Femur (tissue), 1 donor: ENCODE measurements at places on chromosomes 6 and 20.
A peak's percentile ranks its signal among the peaks of the same experiment; 100 is the strongest.

DNA sequence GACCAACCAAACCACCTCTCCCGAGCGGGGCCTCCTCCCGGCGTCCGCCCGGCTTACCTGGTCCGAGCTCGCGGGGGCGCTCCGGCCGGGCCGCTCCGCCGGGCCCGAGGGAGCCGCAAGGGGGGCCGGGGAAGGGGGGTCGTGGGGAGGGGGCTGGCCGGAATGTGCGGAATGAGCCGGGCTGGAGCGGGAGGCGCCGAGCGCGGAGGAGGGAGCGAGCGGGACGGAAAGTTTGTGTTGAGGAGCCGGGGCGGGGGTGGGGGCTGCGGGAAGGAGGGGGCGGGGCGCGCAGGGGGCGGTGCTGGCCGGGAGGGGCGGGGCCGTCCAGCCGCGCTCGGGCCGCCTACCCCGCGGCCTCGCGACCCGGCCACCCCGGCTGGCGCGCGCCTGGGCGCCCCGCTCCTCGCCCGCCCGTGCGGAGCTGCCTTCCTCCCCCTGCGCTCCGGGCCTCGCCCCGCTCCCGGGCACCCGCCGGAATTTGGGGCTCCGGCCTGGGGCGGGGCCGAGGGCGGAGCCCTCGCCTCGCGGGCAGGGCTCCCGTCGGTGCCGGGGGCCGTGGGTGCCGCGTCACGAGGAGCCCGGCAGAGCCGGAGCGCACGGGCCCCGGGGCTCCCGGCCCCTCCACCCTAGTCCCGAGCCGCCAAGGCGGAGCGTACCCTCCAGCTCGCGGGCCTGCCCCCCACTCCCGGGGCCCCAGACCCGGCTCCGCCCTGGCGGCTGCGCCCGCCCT lies at the start of gene TEAD3:
Gene TEAD3, minus strand, starts transcription at position 239 of the 730 bp plus-strand sequence.
- peak; percentile 86 for DNase-seq

- peak; percentile 87 for DNase-seq
Measured at GRCh38 chr6:34056305-34057108, 89.4 kb downstream of the GRM4 start.

DNA sequence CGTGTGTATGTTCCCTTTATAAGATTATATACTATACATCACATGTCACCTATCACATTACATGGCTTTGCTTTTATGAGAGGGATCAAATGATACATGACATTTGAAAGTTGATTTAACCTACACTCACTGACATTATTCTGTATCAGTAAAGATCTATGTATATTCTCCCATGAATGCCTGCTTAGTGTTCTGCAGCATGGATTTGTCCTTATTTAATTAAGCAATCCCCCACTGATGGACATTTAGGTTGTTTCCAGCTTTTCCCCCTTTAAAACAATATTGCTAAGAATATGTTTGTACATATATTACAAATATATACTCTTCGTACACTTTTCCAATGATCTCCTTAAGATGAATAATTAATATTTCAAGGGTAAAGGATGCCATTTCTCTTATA lies 297.4 kb downstream of the TFAP2C start:
- no peak for DNase-seq

DNA sequence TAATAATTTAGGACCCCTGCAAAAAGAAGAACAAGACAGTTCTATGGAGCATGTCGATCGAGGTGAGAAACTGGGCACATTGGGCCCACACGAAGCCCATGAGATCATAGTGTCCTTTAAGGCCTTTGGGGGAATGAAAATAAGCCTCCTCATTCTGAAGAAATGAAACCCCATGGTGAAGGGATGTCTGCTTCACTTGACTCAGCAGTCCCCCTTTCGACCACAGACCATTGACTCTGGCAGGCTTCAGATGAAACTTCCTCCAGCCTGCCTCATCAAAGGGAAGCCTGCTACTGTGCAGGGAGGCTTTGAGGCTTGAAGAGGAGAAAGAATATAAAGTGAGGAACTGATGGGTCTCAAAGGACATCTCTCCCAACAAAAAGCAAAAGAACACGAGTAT lies 144.2 kb upstream of the FBXL4 start:
- DNase-seq, result no peak

DNA sequence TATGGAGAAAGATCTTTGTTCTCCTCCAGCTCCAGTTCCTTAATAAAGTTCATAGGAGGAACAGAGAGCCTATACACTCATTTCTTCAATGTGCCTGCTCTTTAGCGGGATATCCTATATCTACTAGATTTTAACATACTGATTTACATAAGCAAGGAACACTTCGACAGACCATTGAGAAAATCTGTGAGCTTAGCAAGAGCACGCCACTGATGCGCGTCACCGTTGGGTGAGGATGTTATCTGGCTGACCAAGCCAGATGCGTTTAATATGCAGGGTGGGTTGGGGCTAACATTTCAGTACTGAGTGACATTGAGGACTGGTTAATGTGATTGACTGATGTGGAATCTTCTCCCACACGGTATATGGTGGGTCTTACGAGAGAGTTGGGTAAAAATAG lies 233.4 kb downstream of the SOX4 start:
- DNase-seq, result no peak

GRCh38 chr20:15061955-15062354 lies 724.5 kb upstream of the FLRT3 start:
- DNase-seq, result no peak

GRCh38 chr6:41638002-41638934 lies at the start of gene MDFI:
Gene MDFI, plus strand, starts transcription at chr6:41638468. Its CDS starts 282 bp downstream, at chr6:41638750.
- peak; percentile 90 for DNase-seq

DNA sequence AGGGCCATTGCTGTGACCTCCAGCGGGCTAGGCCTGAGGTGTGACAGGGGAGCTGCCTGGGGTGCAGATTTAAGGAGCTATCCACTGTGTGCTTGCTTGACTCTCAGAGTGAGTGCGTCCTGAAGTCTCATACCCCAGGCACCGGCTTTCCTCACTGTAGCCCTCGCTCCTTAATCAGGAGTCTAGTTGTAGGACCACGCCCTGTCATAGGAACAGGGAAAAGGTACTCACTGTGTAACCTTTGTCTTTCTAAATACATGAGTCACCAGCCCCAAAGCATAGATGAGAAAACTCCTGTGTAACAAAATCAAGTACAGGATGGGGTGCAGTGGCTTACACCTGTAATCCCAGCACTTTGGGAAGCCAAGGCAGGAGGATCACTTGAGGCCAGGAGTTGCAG lies 141.7 kb downstream of the TMEM242 start:
- DNase-seq, result no peak
